ENCODE measurements at places on chromosomes 2 and 18. TPM values are rescaled to one million over a fixed set of nuclear protein-coding genes. Genes with fewer than 3 reads are reported as not detected.

PRSS56 gene
- total RNA-seq, result not detected

ST6GAL2 gene
- 140 TPM for total RNA-seq

TUBA4A gene
- 0.94 TPM for total RNA-seq

ARID5A gene
- 2.2 TPM for total RNA-seq

IL37 gene
- total RNA-seq, result not detected

PLEK gene
- total RNA-seq, result 0.94 TPM

LOXHD1 gene
- total RNA-seq, result 0.31 TPM

BCL11A gene
- total RNA-seq, result 313 TPM

RGPD3 gene
- 1.3 TPM for total RNA-seq

Measured in parietal lobe (tissue), 2 donors.